ENCODE measurements at places on chromosomes 4 and X. TPM values are rescaled to one million over a fixed set of nuclear protein-coding genes. Genes with fewer than 3 reads are reported as not detected.

GRCh38 chr4:175614890-175615289 lies 197.2 kb downstream of the GPM6A start:
- DNase-seq: no peak
- H3K36me3 ChIP-seq: no peaks in the 10 kb centered on the region

DNA sequence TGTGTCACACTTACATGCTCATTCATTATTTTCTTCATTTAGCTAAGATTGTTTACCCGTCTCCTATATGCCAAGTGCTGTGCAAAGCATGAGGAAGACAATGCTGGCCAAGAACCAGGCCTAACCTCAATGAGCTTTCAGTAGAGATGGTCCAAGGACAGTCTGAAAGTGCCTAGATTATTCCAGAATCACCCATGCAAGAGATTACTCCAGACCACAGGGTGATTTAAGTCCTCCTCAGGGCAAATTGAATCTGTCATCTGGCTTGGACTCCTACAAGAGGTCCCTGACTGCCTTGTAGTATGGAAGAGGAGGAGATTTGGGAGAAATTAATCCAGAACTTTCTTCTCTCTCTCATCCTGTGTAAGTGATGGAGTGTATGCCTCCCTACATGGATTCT lies 99.4 kb upstream of the NDP start:
- no peaks in the 10 kb centered on the region for H3K36me3 ChIP-seq
- no peak overlapping the region for H3K27ac ChIP-seq
- H3K27me3 ChIP-seq: no peaks in the 10 kb centered on the region
- no peak for DNase-seq

GUCY1A1 gene
- not detected for total RNA-seq

PRRG3 gene
- not detected for total RNA-seq

GRCh38 chrX:151854726-151855495 lies 57.8 kb upstream of the MAGEA4 start:
- H3K27ac ChIP-seq: no peak overlapping the region
- no peak for DNase-seq
- no peaks in the 10 kb centered on the region for H3K36me3 ChIP-seq
- peaks cover 5% of the 10 kb centered on the region for H3K27me3 ChIP-seq

GRCh38 chrX:136467303-136467702 lies 20.4 kb upstream of the BRS3 start:
- no peaks in the 10 kb centered on the region for H3K4me1 ChIP-seq
- peaks cover 6% of the 10 kb centered on the region for H3K27me3 ChIP-seq
- no peaks in the 10 kb centered on the region for H3K36me3 ChIP-seq
- no peak for DNase-seq
- no peak overlapping the region for H3K4me3 ChIP-seq

DNA sequence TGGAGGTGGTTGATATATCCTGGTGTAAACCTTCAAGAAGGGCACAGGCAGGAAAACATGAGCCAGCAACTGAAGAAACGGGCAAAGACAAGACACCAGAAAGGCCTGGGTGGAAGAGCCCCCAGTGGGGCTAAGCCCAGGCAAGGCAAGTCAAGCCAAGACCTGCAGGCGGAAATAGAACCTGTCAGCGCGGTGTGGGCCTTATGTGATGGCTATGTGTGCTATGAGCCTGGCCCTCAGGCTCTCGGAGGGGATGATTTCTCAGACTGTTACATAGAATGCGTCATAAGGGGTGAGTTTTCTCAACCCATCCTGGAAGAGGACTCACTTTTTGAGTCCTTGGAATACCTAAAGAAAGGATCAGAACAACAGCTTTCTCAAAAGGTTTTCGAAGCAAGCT lies 7.2 kb downstream of the ZFP42 start:
- H3K27ac ChIP-seq: no peak overlapping the region
- no peak for DNase-seq
- H3K27me3 ChIP-seq: no peaks in the 10 kb centered on the region
- no peaks in the 10 kb centered on the region for H3K36me3 ChIP-seq

- no peaks in the 10 kb centered on the region for H3K27me3 ChIP-seq
- H3K27ac ChIP-seq: peak overlapping the region; percentile 32
- peaks cover 23% of the 10 kb centered on the region for H3K4me1 ChIP-seq
- H3K36me3 ChIP-seq: peaks cover 35% of the 10 kb centered on the region
- H3K4me3 ChIP-seq: peak overlapping the region; percentile 17
- DNase-seq: peak; percentile 53
Measured at GRCh38 chr4:114349543-114350175, 248.9 kb upstream of the UGT8 start.

TMPRSS11F gene
- total RNA-seq: not detected

USP17L17 gene
- total RNA-seq: not detected

CCNA2 gene
- 29.2 TPM for total RNA-seq

DNA sequence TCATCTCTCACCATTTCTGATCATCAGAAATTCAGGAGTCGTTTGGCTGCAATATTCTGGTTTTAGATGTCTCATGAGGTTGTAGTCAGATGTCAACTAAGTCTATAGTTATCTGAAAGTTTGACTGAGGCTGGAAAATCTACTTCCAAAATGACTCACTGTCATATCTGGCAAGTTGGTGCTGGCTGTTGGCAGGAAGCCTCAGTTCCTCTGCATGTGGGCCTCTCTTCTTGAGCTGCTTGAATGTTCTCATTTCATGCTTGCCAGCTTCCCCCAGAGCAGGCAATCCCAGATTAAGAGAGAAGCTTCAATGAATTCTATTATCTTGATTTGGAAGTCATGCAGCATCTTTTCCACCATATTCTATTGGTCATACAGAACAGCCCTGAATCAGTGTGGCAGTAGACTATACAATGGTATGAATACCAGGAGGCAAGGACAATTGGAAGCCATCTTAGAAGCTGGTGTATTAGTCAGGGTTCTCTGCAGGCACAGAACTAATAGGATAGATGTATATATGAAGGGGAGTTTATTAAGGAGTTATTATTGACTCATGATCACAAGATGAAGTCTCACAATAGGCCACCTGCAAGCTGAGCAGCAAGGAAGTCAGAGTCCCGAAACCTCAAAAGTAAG lies 46.8 kb upstream of the ELF2 start:
- H3K36me3 ChIP-seq: no peaks in the 10 kb centered on the region
- peak; percentile 45 for DNase-seq
- peaks cover 12% of the 10 kb centered on the region for H3K4me1 ChIP-seq
- H3K27ac ChIP-seq: no peak overlapping the region

- peaks cover 2% of the 10 kb centered on the region for H3K27me3 ChIP-seq
- H3K27ac ChIP-seq: peak overlapping the region; percentile 93
- peak overlapping the region; percentile 99 for H3K4me3 ChIP-seq
- H3K4me1 ChIP-seq: peaks cover 59% of the 10 kb centered on the region
- DNase-seq: no peak
Measured at GRCh38 chr4:1711055-1711570, 1.0 kb downstream of the SLBP start.

- H3K4me1 ChIP-seq: peaks cover 50% of the 10 kb centered on the region
- H3K27ac ChIP-seq: peak overlapping the region; percentile 20
- no peak overlapping the region for H3K4me3 ChIP-seq
- H3K27me3 ChIP-seq: peaks cover 1% of the 10 kb centered on the region
- peaks cover 8% of the 10 kb centered on the region for H3K36me3 ChIP-seq
- no peak for DNase-seq
Measured at GRCh38 chr4:39256436-39256835, 74.1 kb downstream of the WDR19 start.

CCDC120 gene
- total RNA-seq: not detected

BCORL1 gene
- 18.3 TPM for total RNA-seq

DNA sequence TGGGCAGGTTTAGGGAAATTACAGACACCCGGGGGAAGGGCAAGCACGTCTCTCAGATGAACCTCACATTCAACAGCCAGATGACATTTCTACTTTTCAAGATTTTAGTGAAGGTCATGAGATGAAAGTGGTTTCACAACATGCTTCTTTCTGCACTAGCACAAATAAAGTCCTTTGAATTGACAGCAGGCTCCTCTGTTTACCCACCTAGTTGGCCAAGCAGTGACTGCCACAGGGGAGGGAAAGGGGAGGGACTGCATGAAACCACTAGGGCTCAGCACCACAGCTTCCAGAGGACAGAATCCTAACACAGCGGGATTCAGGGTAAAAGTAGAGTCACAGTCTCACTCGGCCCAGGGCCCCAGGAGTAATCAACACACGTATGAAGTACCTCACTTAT lies 6.2 kb downstream of the RAB40A start:
- H3K36me3 ChIP-seq: no peaks in the 10 kb centered on the region
- no peaks in the 10 kb centered on the region for H3K27me3 ChIP-seq
- no peak for DNase-seq
- no peak overlapping the region for H3K4me3 ChIP-seq
- H3K4me1 ChIP-seq: peaks cover 12% of the 10 kb centered on the region

DNA sequence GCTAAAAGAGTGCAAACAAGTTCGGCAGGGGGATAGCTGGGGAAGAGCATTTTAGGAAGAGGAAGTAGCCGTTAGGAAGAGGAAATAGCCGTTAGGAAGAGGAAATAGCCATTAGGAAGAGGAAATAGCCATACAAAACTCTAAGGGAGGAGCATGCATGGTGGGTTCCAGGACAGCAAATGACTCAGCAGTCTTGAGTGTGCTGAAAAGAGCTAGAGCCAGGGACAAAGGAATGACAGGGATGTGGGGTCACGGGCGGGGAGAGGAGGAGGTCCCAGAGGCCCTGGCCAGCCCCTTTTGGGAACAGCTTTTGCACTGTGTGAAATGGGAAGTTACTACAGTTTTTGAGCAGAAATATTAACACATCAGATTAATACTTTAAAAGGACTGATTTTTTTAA lies 882.6 kb downstream of the TRIML1 start:
- peak overlapping the region; percentile 65 for H3K4me3 ChIP-seq
- no peaks in the 10 kb centered on the region for H3K36me3 ChIP-seq
- H3K27me3 ChIP-seq: no peaks in the 10 kb centered on the region
- peaks cover 25% of the 10 kb centered on the region for H3K4me1 ChIP-seq
- peak overlapping the region; percentile 88 for H3K27ac ChIP-seq

- no peak overlapping the region for H3K27ac ChIP-seq
- H3K36me3 ChIP-seq: no peaks in the 10 kb centered on the region
- DNase-seq: no peak
- H3K4me3 ChIP-seq: peak overlapping the region; percentile 15
- peaks cover 4% of the 10 kb centered on the region for H3K4me1 ChIP-seq
Measured at GRCh38 chr4:152585023-152585441, 49.1 kb upstream of the FBXW7 start.

DNA sequence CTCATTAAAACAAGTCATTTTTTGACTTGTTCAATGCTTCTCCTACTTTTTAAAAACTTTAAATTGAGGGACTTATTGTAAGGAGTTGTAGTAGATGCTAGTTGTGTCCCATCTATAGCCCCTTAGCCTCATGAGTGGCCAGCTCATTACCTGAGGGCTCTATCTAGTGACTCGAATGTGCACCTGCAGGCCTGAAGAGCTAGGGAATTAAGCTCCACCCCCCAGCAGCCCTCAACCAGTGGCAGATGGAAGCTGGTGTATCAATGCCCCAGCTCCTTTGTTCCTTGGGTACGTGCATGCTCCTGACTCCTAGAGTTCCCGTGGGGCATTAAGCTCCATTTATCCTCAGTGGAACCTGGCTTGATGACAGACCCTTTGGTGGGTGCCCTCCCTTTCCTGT lies 146.7 kb upstream of the FAM9B start:
- H3K27me3 ChIP-seq: peaks cover 3% of the 10 kb centered on the region
- no peak overlapping the region for H3K27ac ChIP-seq
- DNase-seq: no peak
- no peak overlapping the region for H3K4me3 ChIP-seq
- H3K36me3 ChIP-seq: no peaks in the 10 kb centered on the region
- peaks cover 19% of the 10 kb centered on the region for H3K4me1 ChIP-seq

DNA sequence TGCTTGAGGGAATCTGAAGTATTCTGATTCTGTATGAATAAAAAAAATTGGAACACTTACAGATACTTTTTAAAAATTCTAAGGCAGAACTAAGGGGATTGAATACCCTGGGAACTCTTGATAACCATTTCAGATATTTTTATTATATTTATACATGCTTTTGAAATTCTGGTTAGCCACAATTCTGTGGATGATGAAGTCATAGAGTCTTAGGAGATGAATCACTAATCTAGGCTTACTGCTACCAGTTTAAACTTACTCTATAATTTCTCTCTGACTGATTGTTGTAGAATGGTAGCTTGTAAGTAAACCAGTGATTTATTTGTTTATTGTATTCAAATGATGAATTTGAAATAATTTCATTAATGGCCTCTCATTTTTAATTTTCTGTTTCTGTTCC lies 11.4 kb upstream of the SLAIN2 start:
- peaks cover 73% of the 10 kb centered on the region for H3K4me1 ChIP-seq
- no peaks in the 10 kb centered on the region for H3K36me3 ChIP-seq
- peak overlapping the region; percentile 90 for H3K27ac ChIP-seq

DNA sequence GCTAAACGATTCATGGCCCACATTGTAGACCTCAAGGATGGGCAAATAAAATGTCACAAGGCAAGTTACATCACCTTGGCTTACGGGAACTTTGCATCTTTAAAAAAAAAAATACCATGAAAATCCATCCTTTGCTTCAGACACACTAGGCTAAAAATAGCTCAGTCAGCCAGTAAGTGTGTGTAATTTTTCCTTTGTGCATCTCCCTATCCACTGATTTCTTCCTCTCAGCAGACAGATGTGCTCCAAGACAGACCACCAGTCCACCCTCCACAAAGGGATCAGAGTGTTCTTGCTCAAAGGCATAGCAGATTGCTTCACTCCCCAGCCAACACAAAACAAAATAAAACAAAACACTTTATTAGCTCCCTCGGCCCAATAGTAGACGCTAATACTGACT lies 14.6 kb downstream of the LDB2 start:
- no peak overlapping the region for H3K4me3 ChIP-seq
- peaks cover 76% of the 10 kb centered on the region for H3K36me3 ChIP-seq
- peaks cover 45% of the 10 kb centered on the region for H3K4me1 ChIP-seq
- H3K27me3 ChIP-seq: no peaks in the 10 kb centered on the region

DNA sequence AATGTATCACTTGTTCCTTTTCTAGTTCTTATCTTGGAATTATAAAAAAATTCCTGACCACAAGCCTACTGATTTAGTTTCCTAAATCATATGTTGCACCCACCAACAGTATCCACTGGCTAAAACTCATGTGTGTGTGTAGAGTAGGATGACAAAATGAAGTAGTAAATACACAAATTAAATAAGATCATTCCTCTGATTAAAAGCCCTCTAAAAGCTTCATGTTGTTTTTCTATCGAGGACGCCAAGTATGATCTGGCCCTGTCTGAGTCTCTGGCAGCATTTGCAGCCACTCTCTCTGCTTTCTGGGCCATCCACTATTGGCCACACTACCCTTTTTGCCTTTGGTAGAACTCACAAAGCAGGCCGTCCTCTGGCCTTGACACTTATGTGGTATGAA lies 183.4 kb downstream of the PACRGL start:
- peaks cover 4% of the 10 kb centered on the region for H3K27me3 ChIP-seq
- no peaks in the 10 kb centered on the region for H3K36me3 ChIP-seq
- H3K4me1 ChIP-seq: peaks cover 5% of the 10 kb centered on the region

GRCh38 chr4:38804654-38805295 lies at the start of gene TLR1:
Gene TLR1 (minus strand): TSS chr4:38804791. CDS start chr4:38798831, 5,960 bp downstream.
- peak within 1 kb of the TSS; percentile 34 for H3K4me3 ChIP-seq
- H3K27me3 ChIP-seq: peaks cover 2% of the 10 kb centered on the region
- no peak within 1 kb of the TSS for H3K27ac ChIP-seq
- DNase-seq: peak; percentile 42
- H3K36me3 ChIP-seq: no peaks in the 10 kb centered on the region

SULT1E1 gene
- not detected for total RNA-seq

DNA sequence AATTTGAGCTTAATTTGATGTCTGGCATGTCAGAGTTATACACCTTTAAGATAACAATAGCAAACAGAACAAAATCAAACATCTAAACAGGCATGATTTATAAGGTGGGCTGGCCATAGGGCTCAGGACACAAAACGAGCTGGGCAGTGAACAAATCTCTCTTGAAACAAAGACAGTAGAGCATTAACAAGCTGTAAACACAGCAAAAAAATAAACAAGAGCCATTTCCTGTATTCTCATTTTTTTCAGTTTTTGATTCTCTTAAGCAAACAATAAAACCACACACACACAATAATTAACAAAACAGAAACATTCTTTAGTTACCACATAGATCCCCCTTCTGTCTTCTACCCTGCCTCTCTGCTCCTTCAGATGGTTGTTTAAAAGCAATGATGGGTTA lies 68.3 kb upstream of the TMEM150C start:
- no peak overlapping the region for H3K4me3 ChIP-seq
- no peak overlapping the region for H3K27ac ChIP-seq
- peaks cover 19% of the 10 kb centered on the region for H3K4me1 ChIP-seq
- DNase-seq: no peak
- peaks cover 7% of the 10 kb centered on the region for H3K27me3 ChIP-seq

All from HFFc6 (cell line).